ENCODE measurements at places on chromosomes 3 and 15.

DNA sequence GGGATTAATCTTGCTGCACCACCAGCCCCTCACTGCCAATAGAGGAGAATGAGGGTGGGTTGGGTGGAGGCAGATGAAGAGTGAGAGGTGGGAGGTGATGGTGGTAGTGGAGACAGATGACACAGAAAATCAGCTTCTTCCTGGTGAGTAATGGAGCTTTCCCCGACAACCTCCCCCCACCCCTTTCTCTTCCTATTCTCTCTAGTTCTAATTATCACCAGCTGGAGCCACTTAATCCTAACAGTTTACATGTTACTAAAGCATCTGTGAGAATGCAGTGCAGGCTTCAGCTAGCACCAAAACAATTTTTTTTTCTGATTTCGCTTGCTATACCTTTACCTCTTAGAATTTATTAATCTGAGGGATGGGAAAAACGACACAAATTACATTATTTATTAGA, 116.1 kb upstream of the DNAJC19 start:
- no peak for DNase-seq

GRCh38 chr3:44942202-44942921, 33.6 kb downstream of the ZDHHC3 start:
- DNase-seq, result no peak

- DNase-seq, result peak; percentile 79
Measured at GRCh38 chr3:50347187-50347813, 1.8 kb upstream of the ZMYND10 start.

DNA sequence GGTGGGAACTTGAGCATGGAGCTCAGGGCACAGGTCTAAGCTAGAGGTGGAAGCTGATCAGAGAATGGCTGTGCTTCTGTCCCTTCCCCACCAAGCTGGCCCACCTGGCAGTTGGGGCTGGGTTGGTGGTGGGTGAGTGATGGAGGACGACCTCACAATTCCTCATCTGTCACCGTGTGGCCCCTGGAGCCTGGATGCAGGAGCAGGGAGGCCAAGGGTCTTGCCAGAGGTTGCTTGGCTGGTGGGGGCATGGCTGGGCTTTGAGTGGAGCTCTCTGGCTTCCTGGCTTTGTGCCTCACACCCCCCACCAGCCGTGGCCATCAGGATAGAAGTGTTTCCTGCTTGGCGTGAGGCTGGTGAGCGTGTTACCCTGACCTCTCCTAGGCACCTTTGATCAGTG, 36.0 kb downstream of the FBLN2 start:
- DNase-seq, result no peak

DNA sequence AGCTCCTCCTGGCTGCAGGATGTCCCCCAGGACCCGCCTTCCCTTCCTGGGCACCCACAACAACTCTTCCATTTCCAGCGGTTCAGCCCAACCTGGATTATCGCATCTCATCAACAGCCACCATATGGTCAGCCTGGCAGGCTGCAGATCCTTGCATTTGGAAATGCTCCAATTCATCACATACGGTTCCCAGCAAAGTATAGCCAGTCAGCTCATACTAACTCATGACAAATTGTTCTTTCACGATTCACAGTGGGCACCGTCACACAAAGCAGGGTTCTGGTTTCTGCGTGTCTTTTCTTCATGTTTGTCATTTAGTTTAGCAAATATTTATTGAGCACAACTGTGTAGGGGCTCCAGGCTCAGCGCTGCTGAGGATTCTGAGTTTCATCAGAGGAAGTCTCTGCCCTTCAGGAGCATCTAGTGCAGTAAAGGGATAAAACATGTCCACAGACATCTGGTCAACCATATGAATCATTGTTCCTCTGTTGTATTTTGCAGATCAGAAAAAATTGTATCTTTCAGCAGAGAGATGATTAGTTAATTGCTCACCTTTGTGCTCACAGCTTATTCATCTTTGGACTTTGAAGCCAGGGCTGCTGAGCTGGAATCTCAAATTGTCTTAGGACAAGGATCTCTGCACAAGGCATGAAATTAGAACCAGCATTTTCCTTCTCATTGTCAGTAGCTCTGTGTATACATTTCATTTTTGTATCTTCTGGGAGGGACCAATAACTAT, 125.1 kb downstream of the GABRG3 start:
- no peak for DNase-seq

- DNase-seq, result peak; percentile 58
Measured at GRCh38 chr15:80803580-80804525, 24.7 kb downstream of the CEMIP start.

GRCh38 chr3:32443478-32443877, 51.8 kb downstream of the CMTM7 start:
- DNase-seq, result peak; percentile 38

DNA sequence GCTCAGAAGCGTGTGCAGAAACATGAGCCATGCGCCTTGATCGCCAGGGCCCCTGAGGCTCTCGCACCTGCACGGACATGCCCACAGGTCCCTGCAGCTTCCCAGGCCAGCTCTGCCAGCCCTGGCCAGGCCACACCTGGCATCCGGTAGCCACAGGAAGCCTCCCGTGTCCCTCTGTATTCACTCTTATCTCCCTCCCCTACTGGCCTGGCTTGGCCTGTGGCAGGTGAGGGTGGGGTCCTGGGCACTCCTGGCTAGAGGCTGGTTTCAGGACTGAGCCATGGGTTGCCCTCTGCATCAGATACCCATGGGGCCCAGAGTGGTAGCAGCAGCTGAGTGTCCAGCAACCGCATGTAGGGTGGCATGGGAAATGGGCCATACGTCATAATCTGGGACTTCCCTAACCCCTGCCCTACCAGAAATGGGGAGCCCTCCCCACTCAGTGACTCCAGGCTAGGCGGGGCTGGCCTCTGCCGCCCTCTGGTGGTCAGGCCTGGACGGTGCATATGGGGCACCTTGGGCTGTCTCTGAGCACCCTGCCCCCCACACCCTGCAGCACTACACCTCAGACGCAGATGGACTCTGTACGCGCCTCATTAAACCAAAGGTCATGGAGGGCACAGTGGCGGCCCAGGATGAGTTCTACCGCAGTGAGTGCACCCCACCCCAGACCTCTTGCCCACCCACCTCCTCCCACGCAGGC, 12.6 kb upstream of the LMAN1L start:
- peak; percentile 95 for DNase-seq

GRCh38 chr15:92963794-92964193, 63.7 kb downstream of the CHD2 start:
- DNase-seq, result no peak

Measured in activated CD8-positive, alpha-beta memory T cell treated with anti-CD3 and anti-CD28 coated beads, Interleukin-2, amount 50 U/mL, for 48 hours (primary cell).